Activated naive CD8-positive, alpha-beta T cell treated with anti-CD3 and anti-CD28 coated beads for 36 hours (primary cell): ENCODE measurements at places on chromosomes 4 and X. TPM values are rescaled to one million over a fixed set of nuclear protein-coding genes. Genes with fewer than 3 reads are reported as not detected.

TMEM144 gene
- total RNA-seq = 0.16 TPM

USP17L30 gene
- not detected for total RNA-seq

VSIG1 gene
- total RNA-seq = 1.0 TPM

SHROOM3 gene
- 0.10 TPM for total RNA-seq

MGAT4D gene
- not detected for total RNA-seq

GPC4 gene
- total RNA-seq = not detected

GLUD2 gene
- total RNA-seq = 0.21 TPM

ZNF718 gene
- total RNA-seq = 11.6 TPM

KDR gene
- total RNA-seq = 0.08 TPM

MAGED4B gene
- total RNA-seq = 1.7 TPM

STAG2 gene
- total RNA-seq = 112 TPM

SLC4A4 gene
- total RNA-seq = 0.06 TPM

RAB40AL gene
- 0.21 TPM for total RNA-seq

FGA gene
- total RNA-seq = not detected

GDPD2 gene
- not detected for total RNA-seq

NAA15 gene
- 120 TPM for total RNA-seq

ANOS1 gene
- not detected for total RNA-seq

NR0B1 gene
- total RNA-seq = not detected

RAB39B gene
- 13.1 TPM for total RNA-seq
